ENCODE measurements at places on chromosomes 7 and 10.

GRCh38 chr10:115209133-115209532 lies 116.0 kb downstream of the ATRNL1 start:
- no peak for DNase-seq

DNA sequence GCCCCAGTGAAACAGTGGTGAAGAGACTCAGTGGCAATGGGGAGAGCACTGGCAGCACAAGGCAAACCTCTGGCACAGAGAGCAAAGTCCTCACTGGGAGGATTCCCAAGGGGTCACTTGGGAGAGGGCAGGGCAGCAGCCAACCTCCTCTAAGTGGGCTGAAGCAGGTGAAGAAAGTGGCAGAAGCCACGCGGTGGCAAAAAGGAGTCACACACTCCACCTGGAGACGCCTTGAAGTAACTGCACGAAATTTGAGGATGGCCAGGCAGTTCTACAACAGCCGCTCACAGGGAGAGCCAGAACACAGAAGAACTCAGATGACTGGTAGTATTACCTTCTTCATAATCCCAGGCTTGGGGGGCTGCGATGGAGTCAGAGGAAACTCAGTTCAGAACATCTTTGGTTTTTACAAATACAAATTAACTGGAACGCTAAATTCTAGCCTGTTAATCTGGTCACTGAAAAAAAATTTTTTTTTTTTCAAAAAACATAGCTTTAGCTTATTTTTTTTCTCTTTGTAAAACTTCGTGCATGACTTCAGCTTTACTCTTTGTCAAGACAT lies 574 bp upstream of the IL6 start:
- DNase-seq = peak; percentile 30

DNA sequence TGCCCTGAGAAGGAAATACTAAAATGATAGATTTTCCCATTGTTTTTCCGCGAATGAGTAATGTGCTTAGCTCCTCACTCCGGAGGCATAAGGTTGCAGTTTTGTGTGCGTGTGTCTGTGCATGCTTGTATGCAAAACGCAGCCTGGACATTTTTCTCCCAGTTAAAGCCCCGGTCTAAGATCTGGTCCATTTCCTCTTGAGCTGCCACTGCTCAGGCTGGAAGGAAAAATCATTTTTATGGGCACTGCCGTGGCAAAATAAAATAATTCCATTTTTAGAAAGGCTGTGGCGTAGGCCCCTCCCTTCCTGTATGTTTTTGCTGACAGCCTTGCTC lies 260.6 kb downstream of the WDR37 start:
- DNase-seq = no peak

- no peak for DNase-seq
Measured at GRCh38 chr7:42570944-42571343, 333.9 kb upstream of the GLI3 start.

DNA sequence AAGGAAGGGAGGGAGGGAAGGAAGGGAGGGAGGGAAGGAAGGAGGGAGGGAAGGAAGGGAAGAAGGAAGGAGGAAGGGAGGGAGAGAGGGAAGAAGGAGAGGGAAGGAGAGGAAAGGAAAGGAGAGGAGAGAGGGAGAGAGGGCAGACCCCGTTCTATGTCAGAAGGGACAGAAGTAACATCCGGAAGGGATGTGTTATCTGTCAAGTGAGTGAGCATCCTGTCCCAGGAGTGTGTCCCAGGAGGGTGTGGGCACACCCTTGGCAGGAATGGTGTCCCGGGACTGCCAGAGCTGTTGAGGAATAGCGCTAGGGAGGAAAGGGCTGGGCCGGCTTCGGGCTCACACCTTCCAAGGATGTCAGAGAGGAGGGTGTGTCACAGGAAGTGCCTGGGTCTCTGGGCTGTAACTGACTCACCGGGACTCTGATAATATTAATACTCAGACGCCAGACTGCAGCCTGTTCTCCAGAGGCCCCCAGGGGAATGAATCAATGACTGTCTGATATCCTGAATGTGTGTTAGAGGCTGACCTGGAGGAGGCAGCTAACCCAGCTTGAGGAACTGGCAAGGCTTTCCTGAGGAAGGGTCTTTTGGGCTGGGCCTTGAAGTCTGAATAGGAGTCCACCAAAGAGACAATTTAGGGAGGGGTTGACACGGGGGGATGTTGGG lies 125.6 kb upstream of the TNRC18 start:
- DNase-seq = no peak

- DNase-seq = no peak
Measured at GRCh38 chr7:103011650-103012049, 62.9 kb downstream of the FBXL13 start.

GRCh38 chr7:150357771-150358427 lies 10.7 kb upstream of the REPIN1 start:
- no peak for DNase-seq

- no peak for DNase-seq
Measured at GRCh38 chr7:29131678-29132077, 14.7 kb downstream of the CPVL start.

GRCh38 chr10:36303896-36304295 lies 661.8 kb upstream of the FZD8 start:
- DNase-seq = no peak

- DNase-seq = no peak
Measured at GRCh38 chr7:44733708-44734481, 14.8 kb upstream of the ZMIZ2 start.

DNA sequence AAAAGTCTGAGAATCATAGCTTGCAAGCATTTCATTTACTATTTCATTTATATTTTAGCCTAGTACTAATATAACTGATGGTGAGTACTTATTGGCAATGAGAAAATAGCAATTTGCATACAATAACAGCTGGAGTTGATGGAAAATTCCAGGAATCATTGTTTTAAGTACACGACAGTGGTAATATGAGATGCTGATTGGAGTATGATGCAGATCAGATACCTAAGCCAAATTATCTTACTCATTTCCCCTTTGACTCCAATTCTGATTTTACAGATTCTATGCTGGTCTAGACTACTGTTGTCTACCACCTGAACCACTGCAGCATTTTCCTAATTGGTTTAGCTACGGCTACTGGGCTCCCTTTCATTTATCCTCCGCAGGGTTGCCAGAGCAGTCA lies 36.7 kb downstream of the GNG11 start:
- no peak for DNase-seq

DNA sequence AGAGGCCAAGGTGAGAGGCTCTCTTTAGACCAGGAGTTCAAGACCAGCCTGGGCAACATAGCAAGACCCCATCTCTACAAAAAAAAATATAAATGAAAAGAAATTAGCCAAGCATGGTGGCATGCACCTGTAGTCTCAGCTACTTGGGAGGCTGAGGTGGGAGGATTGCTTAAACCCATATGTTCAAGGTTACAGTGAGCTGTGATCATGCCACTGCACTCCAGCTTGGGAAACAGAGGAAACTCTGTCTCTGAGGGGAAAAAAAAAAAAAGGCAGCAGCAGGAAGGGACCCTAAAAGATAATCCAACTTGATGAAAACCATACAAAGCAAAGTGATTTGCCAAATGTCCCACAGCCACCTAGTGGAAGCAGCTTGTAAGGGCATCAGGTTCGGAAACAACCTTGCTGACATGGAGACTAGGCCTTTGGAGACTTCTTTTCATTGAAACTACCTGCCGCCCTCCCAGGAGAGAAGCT lies 15.6 kb upstream of the PBLD start:
- peak; percentile 2 for DNase-seq
